Chondrocyte (in vitro differentiated cells): ENCODE measurements at places on chromosomes 4 and X. TPM values are rescaled to one million over a fixed set of nuclear protein-coding genes. Genes with fewer than 3 reads are reported as not detected.

The ACE2 gene
- total RNA-seq, result not detected in 3 replicates

The INTS12 gene
- total RNA-seq, result 19.8 to 20.8 TPM (median 19.8 TPM) in 3 replicates

The DCAF4L1 gene
- 0.10 to 0.24 TPM in 2 of 3 replicates, not detected in the other for total RNA-seq

The YIPF7 gene
- total RNA-seq, result not detected in 3 replicates

The PDZD4 gene
- 24.8 to 27.2 TPM (median 25.4 TPM) in 3 replicates for total RNA-seq

The PCDH19 gene
- 5.0 to 63.2 TPM (median 5.3 TPM) in 3 replicates for total RNA-seq

The PKD2 gene
- total RNA-seq, result 69.7 to 71.7 TPM (median 69.8 TPM) in 3 replicates

The ZAR1 gene
- not detected in 3 replicates for total RNA-seq

The CLNK gene
- total RNA-seq, result not detected in 3 replicates

The HADH gene
- total RNA-seq, result 20.4 to 27.4 TPM (median 21.6 TPM) in 3 replicates

The MOB1B gene
- total RNA-seq, result 23.3 to 28.8 TPM (median 27.0 TPM) in 3 replicates

The GLUD2 gene
- total RNA-seq, result 0.42 to 0.75 TPM (median 0.46 TPM) in 3 replicates

The DCLK2 gene
- 17.7 to 20.0 TPM (median 18.7 TPM) in 3 replicates for total RNA-seq

The IGSF1 gene
- 2.8 to 3.9 TPM (median 3.5 TPM) in 3 replicates for total RNA-seq

The TRMT2B gene
- total RNA-seq, result 9.5 to 13.1 TPM (median 9.9 TPM) in 3 replicates

The MMGT1 gene
- total RNA-seq, result 25.4 to 28.9 TPM (median 27.6 TPM) in 3 replicates

The TMEM144 gene
- total RNA-seq, result 2.6 to 4.1 TPM (median 3.0 TPM) in 3 replicates

The ATOH1 gene
- total RNA-seq, result not detected in 3 replicates

The PCGF3 gene
- 54.1 to 60.8 TPM (median 55.4 TPM) in 3 replicates for total RNA-seq

The SYAP1 gene
- total RNA-seq, result 52.8 to 53.4 TPM (median 53.3 TPM) in 3 replicates

The UGT2A3 gene
- total RNA-seq, result not detected in 3 replicates

The CHRDL1 gene
- 0.51 to 1.2 TPM (median 1.2 TPM) in 3 replicates for total RNA-seq
